ENCODE measurements at places on chromosomes 16 and 17.

DNA sequence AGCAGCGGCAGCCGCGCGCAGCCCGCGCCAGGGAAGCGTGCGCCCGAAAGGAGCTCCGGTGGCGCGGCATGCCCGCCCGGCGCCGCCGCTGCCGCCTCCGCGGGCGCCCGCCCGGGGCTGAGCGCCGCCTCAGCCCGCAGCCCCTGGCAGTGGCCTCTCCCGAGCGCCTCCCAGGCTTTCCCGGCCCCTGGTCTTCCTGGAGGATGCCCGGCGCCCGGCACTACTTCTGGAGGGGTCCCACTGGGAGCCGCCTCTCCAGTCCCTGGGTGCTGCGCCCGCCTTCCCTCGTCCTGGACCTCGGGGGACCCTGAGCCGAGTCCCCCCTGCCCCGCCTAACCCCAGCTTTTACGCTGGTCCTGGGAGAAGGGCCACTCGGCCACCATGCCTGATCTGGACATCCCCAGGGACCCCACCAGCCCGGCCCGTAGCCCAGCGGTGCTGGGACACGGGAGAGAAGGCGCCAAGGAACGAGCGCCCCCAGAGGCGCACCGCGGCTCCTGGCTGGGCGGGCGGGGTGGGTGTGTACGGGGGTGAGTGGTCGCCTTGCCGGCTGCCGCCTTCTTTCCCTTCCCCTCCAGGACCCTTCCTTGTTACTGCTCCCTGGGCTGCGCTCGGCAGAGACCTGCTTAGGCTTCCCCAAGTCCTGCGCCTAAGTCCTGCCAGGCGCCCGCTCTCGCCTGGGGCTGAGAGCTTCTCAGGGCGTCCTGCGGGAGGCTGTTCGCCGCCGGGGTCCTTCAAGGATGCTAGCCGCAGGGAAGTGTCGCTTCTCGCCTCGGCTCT lies 704 bp downstream of the ASIC2 start:
- no peak for DNase-seq

DNA sequence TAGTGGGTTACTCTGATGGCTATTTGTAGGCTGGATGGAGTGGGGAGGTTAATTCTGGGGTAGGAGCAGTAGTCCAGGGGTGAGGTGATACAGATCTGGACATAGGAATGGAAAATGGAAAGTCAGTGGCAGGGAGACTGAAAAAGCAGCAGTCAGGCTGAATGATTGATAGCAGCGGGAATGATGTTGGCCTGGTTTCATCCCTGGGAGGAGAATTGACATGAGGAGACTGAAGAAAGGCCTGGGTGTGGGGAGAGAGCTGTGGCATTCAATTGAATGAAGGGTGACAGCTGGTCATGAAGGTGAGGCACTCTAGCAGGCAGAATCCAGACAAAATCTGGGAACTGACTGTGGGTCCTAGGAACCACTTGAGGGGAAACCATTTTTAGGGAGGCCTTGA lies 34.7 kb upstream of the CLEC18A start:
- no peak for DNase-seq

DNA sequence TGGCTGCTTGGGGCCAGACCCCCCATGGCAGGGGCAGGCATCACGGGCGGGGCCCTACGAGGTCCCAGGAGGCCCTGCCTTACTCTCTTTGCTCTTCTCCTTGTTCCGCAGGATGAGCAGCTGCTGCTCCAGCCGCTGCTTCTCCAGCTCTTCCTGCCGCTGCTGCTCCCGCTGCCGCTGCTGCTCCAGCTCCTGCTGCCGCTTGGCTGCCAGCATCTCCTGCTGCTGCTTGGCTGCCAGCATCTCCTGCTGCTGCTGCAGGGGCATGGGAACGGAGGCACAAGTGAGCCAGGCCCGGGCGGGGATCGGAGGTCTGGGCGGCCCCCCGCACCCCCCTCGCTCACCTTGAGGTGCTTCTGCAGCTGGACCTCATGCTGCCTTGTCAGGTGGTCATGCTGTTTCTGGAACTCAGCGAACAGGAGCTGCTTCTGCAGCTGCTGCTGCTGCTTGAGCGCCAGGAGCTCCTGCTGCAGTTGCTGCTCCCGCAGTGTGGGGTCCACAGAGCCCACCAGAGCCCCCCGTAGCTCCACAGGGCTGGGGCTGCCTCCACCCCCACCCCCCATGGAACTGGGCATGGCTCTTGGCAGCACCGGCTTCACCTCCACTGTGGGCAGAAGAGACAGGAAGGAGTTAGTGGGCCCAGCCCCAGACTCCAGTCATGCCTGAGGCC lies 22.8 kb downstream of the G6PC3 start:
- DNase-seq, result no peak

DNA sequence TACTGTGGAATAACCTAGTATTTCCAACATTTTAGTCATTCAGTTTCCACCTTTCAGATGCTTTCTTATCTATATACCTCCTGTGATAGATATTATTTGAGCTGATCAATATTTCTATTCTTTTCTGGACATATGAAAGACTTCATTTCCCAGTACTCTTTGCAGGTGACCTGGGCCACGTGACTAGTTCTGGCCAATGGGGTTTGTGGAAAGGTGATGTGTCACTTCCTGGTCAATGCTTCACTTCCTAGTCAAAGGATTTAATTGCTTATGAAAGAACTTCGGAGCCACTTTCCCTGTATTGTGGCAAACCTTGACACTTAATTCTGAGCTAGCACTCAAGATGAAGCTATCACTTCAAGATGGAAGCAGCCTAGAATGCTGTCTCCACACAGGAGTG lies 248.9 kb upstream of the FOXF1 start:
- DNase-seq, result no peak

GRCh38 chr17:44108440-44109311 lies 14.8 kb downstream of the HDAC5 start:
- DNase-seq, result no peak

DNA sequence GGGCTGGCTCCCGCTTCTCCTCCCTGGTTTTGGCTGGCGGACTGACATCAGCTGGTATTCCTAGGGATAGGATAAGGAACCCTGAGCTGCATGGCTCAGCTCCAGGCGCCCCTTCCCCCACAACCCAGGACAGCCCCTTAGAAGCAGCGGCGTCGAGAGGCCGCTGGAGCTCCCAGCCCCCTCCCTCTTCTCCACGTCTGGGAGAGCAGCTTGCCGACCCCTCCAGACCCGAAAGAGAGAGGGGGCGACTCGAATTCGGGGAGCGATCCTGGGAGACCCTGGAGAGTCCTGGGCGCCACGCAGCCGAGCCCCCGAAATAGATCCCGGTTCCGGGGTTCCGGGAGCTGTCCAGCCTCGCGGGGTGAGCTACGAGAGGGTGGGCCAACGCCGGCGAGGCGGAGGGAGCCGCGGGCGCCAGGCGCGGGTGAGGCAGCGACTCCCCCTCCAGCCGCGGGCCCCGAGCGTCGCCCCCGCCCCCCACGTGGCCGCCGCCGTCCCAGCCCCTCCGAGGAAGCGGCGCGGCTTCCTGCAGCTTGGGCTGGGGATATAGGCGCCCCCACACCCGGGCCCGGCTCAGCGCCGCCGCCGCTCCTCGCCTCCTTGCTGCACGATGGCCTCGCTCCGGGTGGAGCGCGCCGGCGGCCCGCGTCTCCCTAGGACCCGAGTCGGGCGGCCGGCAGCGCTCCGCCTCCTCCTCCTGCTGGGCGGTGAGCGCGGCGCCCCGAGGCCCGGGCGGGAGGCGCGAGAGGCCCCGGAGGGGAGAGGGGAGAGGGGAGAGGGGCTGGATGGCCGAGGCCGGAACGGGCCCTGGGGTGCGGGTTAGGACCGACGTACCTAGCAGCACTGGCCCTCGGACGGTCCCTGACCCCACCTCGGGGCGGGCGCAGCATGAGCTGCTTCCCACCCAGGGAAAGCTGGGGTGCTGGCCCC lies at the start of gene RAMP2:
TSS of gene RAMP2 (plus strand) at position 576 of the 930 bp plus-strand sequence. CDS start at position 611, 35 bp downstream.
- DNase-seq, result no peak

DNA sequence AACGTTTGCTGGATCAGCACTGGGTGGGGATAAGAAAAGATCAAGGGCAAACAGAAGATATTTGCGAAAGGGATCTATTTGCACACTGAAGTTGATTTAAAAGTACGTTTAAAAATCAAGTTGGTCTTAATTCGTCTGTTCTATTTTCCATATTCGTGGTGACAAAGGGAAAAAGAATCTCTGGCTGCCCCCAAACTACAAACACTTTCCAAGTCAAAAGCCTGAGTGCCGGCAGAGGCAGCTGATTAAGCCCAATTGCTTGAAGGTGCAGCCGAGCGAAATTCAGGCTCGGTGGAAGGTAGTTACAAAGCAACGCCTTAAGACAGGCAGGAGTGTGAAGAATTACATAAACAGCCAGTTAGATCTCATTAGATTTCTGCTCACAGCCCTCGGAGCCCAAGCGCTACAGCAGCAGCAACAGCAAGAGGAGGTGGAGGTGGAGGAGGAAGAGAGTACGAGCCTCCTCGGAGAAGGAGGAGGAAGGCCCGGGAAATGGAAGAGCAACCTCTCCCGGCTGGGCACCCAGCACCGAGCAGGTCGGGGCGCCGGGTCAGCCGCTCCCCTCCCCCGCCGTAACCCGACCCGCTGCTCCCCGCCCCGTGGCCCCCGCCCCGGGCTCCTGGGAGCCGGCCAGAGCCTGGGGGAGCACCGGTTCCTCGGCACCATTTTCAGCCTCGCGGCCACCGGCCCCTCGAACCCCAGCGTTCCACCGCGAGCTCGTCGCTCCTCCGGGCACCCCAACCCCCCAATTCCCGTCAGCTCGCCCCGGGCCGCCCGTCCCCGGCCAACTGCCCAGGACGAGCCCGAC lies 890 bp downstream of the TOB1 start:
- no peak for DNase-seq

- no peak for DNase-seq
These were observed 82.4 kb downstream of the PLCG2 start for GRCh38 chr16:81861503-81861902.
